ENCODE measurements at places on chromosomes 7 and 10.

DNA sequence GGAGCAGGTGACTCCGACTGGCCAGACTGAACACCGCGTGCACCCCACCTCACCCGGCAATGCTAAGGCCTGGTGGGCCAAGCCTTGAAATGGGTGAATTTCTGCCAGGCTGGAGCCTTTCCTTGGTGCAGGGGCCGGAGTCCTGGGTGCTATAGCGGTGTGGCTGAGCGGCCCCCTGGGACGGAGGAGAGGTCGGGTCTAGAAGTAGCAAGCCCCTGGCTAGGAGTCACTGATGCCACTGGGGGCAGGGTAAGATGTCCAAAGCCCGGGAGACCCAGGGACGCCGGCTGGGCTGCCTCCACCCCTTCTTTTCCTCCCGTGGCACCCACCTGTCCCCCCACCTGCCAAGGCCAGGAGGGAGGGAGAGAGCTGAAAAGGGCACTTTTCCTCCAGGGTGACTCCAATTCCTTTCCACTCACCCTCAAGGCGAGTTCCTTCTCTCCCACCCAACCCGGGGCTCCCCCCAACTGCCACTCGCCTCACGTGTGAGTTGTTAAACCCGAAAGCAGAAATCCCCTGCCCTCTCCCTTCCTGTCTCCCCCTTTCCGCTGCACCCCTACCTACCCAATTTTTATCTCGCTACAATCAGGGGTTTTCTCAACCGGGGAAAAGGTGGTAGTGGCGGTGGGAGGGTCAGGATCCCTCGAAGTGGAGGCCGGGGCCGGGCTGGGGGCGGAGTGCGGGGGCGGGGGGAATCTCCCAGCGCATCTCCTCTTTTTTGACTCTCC lies 6.0 kb upstream of the GATA3 start:
- no peak for DNase-seq

GRCh38 chr10:91564508-91564907 lies 68.4 kb downstream of the PPP1R3C start:
- no peak for DNase-seq

DNA sequence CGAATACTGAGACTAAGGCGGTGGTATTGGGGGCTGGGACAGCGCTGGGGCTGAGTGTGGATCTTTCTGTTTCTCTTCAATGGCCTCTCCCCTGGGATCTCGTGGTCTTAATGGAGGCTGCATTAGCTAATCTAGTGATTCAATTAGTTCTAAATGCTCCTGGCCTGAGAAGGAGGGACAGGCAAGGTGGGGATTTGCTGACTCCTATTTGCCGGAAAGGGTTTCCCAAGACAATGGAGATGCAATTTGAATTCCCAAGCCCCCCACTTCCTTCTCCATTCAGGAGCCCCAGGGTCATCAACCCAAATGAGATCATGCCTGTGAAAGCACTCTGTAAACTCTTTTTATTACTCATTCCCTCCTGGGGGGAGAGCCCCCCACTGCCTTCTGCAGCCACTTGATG lies 111.7 kb upstream of the PLXNA4 start:
- DNase-seq = no peak

DNA sequence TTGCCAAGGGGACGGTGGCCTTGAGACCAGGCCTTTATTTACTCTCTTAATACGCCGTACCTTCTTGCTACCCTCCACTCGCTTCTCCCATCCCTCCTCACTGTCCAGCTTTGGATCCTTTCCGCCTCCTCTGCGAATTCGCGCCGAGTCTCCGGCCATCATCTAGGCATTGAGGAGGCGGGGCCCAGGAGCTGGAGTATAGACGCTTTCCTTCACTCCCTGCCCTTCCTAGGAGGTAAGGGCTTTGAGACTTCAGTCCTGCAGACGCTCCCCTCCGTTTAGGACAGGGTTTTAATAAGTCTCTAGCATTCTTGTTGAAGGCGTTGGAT lies 538 bp downstream of the TFAM start:
- no peak for DNase-seq

- no peak for DNase-seq
Observed at GRCh38 chr10:110706690-110707098, 62.6 kb downstream of the RBM20 start.

- DNase-seq = no peak
Observed at GRCh38 chr7:122676466-122676865, 22.5 kb downstream of the RNF133 start.

- no peak for DNase-seq
Observed at GRCh38 chr10:69636626-69637605, 6.9 kb downstream of the FAM241B start.

GRCh38 chr7:140517546-140518369 lies 38.5 kb upstream of the MKRN1 start:
- peak; percentile 88 for DNase-seq

DNA sequence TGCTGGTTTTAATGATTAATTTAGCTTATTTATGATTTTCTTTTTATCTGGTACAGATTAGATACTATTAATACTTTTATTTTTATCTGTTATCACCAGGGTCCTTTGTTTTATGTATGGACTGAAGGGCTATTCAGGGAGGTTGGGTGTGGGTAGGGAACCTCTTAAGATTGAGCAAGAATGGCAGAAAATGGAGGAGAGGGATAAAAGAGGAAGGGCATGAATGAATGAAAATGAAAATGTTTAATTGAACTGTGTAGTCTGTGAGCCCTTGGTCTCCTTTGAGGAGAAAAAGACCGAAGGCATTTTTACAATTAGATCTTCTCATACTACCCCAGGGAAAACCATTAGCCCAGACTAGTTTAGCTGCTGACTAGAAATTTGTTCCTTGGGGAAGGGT lies 93.1 kb downstream of the CDK14 start:
- no peak for DNase-seq

- DNase-seq = no peak
Observed at GRCh38 chr7:31690935-31691334, 3.9 kb downstream of the PPP1R17 start.

- no peak for DNase-seq
Observed at GRCh38 chr10:80415734-80416478, 7.6 kb downstream of the PRXL2A start.

GRCh38 chr7:26398756-26399509 lies 107.3 kb downstream of the SNX10 start:
- no peak for DNase-seq

DNA sequence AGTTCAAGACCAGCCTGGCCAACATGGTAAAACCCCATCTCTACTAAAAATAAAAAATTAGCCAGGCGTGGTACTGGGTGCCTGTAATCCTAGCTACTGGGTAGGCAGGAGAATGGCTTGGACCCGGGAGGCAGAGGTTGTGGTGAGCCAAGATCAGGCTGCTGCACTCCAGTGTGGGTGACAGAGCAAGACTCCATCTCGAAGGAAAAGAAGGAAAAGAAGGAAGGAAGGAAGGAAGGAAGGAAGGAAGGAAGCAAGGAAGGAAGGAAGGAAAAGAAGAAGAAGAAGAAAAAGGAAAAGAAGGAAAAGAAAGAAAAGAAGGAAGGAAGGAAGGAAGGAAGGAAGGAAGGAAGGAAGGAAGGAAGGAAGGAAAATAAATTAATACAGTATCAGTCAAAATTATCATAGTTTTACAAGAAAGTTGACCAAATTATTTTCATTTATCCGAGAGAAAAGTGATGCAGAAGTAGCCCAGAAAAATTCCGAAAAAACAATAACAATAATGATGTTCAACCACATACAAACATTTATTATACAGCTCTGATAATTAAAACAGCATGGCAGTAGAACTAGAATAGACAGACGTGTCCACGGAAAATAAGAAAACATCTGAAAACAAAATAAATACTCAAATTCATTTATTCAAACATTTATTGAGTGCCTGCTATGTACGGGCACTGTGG lies 292.4 kb upstream of the MKLN1 start:
- no peak for DNase-seq

- no peak for DNase-seq
Observed at GRCh38 chr10:45373576-45374349, at the start of gene ALOX5. Gene ALOX5 (plus strand): TSS chr10:45374216. CDS start chr10:45374280, 64 bp downstream.

DNA sequence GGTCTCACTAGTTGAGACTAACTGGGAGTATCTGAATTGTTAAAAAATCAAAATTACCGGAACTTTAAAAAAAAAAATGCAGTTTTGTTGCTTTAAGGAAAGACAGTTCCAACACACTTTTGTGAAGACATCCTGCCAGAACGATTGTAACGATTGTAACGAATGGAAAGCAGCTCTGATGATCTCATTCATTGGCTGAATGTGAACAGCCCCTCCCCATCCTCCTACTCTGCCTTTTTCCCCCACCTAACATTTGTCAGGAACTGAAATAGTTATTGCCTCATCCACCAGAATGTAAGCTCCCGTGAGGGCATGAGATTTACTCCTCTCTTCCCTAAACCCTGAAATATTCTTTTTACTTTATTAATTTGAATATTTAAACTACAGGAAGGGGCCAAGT lies 23.1 kb upstream of the ZC3HAV1L start:
- no peak for DNase-seq

GRCh38 chr7:105003872-105004510 lies 10.0 kb upstream of the KMT2E start:
- DNase-seq = no peak

DNA sequence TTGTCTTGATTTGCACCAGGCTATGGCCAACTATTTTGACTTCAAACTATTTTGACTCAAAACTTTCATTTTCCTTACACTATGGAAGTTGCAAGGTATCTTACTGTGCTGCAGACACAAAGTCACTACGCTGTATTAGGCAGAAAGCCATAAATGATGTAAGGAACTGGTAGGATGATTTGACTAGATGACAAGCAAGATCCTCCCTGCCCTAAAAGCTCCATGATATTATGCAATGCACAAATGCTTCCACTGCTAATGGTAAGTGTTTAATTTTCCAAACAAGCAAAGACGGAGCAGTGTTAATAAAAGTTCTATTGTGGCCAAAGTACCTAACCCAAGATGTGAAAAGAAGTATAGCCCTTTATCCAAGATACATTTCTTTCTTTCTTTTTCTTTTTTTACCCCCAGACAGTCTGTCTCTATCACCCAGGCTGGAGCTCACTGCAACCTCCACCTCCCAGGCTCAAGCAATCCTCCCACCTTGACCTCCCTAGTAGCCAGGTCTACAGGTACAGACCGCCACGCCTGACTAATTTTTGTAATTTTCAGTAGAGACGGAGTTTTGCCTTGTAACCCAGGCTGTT lies 98.2 kb downstream of the ANK3 start:
- no peak for DNase-seq

DNA sequence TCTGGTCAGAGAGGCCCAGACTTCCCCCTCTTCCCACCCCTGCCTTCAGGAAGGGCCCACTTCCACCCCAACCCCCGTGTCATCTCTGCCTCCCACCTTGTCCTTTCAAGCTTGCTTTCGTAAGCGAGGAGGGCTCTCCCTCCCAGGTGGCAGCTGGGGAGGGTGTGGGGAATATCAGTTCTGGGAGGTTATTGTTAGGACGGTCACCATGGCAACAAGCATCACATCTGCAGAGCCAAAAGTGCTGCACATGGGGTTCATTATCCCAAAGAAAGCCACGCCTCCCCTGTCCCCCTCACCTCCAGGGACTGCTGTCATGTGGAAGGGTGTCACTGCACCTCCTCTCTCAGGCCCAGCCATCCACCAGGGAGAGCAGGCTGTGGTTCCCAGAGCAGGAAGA lies 2.6 kb upstream of the CAMK2B start:
- no peak for DNase-seq

DNA sequence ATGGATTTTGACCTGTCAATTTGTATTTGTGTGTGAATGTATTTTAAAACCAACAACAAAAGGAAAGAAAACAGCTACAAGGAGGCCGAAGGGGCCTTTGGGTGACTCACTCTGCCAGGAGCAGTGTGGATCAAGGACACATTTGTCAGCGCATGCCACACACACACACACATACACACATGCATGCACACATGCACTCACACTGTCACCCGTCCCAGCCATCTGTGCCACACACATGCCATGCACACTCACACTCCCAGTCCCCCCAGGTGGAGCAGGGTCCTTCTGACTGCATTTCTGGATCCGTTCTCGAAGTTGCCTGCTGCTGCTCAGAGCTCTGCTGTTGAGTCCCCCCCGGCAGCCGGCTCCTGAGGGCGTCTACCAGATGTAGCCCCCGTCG lies 26.0 kb downstream of the SPOCK2 start:
- no peak for DNase-seq

DNA sequence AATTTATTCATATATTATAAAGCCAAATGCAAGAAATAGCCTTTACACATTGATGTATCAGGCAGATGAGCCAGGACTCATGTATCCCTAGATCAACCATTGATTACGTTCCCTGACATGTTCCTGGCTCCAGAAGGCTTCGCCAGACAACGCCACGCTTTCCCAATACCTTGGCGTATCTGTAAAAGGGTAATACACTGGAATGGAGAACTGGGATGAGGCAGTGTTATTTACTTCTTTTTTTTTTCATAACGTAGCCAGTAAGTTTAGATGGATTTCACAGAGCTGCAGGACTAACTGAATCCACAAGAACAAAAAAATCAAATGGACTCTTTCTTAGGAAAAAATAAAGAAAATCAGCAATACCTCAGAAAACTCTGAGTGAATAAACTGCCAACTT lies 588.1 kb upstream of the SEMA3D start:
- no peak for DNase-seq

DNA sequence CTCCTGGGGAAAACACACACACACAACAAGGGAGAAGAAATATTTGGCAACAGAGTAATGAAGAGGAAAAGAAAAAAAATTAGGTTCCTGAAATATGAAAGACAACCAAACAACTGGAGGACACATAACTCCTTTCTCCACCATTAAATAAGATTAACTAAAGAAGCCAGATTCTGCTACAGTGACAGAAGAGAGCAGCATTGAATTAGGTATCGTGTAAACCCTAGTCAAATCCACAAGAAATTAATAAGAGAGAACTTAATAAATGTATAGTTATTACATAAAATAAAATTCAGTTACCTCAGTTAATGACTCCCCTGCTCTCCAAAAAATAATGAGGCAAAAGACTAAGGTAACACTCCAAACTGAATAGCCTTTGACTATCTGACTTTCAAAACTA lies 306.7 kb downstream of the CRPPA start:
- DNase-seq = no peak
